MV-4-11 (cell line): ENCODE measurements at places on chromosomes 16 and 17.

DNA sequence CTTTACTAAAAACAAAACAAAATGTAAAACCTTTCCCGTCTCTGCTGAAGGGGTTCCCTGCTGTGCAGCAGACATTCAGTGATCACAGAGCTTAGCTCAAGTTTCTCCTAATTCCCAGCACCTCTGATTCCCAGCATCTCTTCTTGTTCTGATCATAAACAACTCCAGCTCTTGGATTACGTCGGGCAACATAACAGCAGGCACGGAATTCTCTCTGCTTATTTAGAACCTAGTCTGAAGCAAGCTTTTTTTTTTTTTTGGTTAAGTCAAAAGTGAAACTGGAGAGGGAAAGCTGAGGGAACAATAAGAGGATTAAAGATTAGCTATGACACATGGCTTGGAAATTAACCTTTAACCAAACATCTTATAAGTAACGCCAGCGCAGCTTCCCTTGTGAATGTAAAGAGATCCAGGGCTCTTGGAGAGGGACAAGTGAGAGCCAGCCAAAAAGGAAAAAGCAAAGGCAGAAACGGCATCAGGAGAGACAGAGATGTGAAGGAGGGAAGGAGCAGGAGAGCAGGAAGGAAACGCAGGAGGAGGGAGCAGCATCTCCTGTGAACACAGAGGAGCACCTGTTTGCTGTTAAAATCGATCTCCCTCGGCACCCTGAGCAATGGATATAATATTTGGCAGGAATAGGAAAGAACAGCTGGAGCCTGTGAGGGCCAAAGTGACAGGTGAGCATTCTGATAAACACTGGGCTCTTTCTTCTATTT lies at the start of gene BCO1:
Gene BCO1, plus strand, starts transcription at position 394 of the 716 bp plus-strand sequence. Its CDS starts 220 bp downstream, at position 614.
- DNase-seq, result no peak

DNA sequence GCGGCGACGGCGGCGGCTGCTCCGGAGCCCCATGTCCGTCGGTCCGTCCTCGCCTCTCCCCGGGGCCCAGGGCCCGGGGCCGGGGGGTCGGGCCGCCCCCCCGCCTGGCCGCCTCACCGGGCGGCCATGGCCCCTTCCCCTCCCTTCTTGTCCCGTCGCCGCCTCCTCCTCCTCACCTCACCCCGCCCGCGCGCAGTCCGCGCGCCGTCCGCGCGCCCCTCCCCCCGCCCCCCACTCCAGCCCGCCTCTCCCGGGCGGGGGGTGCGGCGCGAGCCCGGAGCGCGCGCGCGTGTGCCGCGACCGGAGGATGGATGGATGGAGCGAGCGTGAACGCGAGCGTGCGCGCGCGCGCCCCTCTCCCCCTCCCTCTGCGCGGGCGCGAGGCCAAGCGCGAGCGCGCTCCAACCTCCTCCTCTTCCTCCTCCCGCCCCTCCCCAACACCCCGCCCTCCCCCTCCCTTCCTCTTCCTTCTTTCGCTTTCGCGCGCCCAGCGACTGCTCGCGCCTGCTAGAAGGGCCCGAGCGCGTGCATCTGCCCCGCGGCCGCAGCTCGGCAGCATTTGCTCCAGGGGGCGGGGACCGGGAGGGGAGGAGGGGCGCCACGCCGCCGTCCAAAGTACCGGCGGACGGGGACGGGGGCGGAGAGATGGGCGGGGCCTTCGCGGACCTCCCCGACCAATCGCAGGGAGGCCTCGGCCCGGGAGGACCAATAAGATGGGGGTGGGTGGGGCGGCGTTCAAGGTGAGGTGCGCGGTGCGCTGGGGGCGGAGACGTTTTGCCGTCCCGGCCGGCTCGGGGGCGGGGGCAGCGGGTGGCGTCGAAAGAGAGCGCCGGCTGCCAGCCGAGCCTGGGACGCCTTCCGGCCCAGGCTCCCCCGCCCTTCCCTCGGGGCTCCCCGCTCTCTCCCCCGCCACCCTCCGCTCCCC lies at the start of gene ATXN7L3:
Gene ATXN7L3, minus strand, starts transcription at position 332 of the 925 bp plus-strand sequence. CDS start 1,814 bp downstream, outside the sequence.
- DNase-seq, result peak; percentile 95

GRCh38 chr16:49016461-49016860 lies 265.2 kb downstream of the CBLN1 start:
- DNase-seq, result no peak

GRCh38 chr17:36632916-36633771 lies 31.8 kb downstream of the MRM1 start:
- DNase-seq, result no peak

- peak; percentile 38 for DNase-seq
These were observed 238.8 kb downstream of the STX8 start for GRCh38 chr17:9336817-9337216.

DNA sequence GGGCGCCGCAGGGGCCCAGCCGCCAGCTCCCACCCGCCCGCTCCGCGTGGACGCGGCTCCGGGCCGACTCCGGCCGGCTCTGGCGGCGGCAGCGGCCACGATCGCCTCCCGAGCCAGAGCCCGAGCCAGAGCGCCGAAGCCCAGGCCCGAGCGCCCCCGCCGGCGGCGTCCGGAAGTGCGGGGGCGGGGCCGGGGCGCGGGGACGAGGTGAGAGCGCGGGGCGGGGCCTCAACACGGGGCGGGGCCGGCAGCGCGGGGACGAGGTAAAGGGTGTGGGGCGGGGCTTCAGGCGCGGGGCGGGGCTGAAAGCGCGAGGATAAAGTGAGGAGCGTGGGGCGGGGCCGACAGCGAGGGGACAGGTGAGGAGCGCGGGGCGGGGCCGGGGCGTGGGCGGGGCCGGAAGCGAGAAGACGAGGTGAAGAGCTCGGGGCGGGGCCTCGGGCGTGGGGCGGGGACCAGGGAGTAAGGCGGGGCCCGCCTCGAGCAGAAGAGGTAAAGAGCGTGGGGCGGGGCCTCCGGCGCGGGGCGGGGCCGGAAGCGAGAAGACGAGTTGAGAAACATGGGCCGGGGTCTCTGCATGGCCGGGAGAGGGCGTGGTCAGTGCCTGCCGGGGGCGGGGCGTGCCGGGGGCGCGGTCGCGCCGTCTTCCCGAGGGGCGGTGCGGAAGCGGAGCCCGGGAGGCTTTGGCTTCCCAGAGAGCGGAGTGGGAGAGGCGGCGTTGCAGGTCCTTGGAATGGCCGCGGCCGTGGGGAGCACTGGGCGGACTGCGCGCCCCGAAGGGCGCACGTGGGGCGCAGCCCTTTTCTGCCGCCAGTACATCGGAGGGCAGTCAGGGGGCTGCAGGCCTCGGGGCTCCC lies at the start of gene AXIN1:
Gene AXIN1, minus strand, starts transcription at position 177 of the 857 bp plus-strand sequence. CDS start 5,698 bp downstream, outside the sequence.
- peak; percentile 96 for DNase-seq

DNA sequence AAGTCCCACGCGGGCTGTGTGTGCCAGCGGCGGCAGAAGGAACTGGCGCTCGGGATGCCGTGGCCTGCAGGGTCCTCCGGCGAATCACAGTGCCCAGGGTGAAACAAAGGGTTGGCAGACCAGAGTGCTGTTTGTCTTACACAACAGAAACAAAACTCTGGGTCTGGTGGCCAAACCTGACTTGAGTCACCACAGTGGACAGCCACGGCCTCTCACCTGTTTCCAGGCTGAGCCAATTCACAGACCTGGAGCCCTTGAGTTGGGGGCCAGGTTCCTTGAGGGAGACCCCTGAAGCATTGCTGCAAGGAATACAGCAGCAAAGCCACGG lies 2.1 kb upstream of the CHMP6 start:
- peak; percentile 43 for DNase-seq

DNA sequence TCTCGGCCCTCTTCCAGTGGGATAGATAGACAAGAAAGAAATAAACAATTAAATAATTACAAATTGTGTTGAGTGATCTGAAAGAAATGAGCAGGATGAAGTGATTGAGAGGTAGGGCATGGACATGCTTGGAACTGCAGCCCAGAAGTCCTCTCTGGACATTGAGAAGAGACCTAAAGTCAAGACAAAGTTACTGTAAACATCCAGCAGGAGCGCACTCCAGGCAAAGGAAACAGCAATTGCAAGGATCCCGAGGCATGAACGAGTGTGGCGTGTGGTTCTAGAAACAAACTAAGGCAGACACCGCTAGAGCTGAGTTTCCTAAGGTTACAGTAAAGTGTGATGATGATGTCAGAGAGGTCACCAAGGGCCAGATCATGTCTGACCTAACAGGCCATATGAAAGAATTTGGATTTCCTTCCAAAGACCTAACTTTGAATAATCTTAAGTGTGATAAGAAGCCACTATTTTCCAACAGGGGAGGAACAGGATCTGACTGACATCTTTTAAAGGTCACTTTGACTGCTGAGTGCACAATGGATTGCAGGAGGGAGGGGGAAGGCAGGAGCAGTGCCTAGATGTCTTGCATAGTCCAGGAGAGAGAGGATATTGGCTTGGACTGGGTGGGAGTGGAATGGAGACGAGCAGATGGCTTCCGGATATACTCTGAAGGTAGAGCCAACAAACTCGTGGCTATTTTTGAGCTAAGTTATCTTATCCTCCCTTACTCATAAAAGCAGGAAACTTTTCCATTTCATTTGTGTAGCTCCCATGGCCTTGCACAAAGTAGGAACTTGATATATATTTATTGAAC lies 19.0 kb downstream of the ABCC12 start:
- DNase-seq, result no peak

GRCh38 chr16:83159049-83159448 lies 532.3 kb downstream of the CDH13 start:
- DNase-seq, result no peak

GRCh38 chr17:37256627-37257026 lies 119.2 kb upstream of the C17orf78 start:
- DNase-seq, result no peak

- no peak for DNase-seq
These were observed 8.9 kb downstream of the MPP2 start for GRCh38 chr17:43898446-43898845.

GRCh38 chr17:56540836-56541235 lies 52.7 kb upstream of the NOG start:
- DNase-seq, result no peak

- peak; percentile 72 for DNase-seq
These were observed 959 bp upstream of the ANKRD13B start for GRCh38 chr17:29591737-29592608.

DNA sequence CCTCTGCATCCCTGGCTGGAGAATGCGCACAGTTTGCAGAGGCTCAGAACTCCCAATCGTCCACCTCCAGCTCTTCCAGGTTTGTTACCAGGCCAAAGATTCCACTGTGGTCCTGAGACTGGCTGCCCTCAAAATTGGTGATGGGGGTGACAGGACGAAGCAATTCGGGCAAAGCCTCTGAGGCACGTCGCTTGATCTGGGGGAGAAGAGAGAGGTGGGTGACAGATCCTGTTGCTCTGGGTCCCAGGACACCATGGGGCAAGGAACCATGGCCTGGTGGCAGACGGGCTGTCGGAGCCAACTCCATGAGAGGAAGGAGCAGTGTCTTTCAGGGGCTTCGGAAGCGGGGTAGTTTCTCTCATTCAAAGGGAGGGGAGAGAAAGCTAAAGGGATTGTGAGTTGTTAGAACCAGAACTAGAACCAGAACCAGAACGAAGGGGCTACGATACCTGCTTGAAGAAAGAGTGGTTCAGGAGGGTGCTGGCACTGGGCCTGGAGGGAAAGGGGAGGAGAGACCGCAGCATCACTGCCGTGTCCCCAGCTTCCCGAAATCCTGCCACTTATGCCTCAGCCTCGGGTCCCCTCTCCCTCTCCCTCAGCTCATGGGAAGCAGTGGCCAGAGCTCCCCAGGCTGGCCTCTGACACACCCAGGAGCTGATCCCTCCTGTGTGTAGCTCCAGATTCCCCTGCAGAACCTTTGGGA lies 3.8 kb upstream of the LIMD2 start:
- no peak for DNase-seq

GRCh38 chr16:50146479-50147435 lies 6.3 kb upstream of the TENT4B start:
- DNase-seq, result peak; percentile 33

GRCh38 chr16:4142268-4142667 lies 26.0 kb upstream of the ADCY9 start:
- DNase-seq, result peak; percentile 96
